NCI-H774 (cell line): ENCODE measurements at places on chromosomes 2 and 18.

DNA sequence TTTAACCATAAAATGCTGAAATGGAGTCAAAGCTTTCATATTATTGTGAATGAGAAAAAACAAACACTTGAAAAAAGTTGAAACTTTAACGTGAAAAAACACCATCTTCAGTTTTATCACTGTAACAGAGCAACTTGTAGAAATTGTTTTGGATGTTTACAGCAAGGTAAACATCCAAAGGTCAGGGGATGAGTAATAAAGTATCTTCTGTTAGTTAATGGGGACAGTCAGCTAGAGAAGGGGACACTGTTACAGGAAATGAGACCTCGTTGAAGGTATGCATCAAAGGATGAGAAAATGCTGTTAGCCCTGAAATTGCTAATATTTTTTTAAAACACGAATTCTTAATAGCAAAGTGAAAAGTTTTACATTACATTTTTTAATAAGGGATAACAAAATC lies 2.9 kb downstream of the RHBDD1 start:
- no peak for DNase-seq

DNA sequence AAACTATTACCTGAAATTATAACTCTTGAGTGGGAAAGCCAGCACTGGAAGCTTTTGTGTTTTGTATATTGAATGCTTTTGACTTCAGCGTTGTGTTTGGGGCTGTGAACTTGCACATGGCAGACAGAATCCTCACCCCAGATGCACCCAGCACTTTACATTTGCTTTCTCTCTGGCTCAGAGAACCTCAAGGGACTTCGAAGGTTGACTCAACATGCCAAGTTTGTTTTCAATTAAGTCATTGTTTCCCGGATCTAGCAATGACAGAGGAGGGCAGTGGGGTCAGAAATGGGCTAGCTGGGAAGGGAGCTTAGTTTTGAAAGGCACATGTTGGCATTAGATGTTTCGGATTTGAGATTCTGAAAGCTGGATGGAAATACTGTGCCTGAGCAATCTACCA lies 22.4 kb downstream of the TET3 start:
- DNase-seq: no peak

GRCh38 chr2:119049968-119050704 lies 108.1 kb downstream of the MARCO start:
- DNase-seq: no peak

- no peak for DNase-seq
Observed at GRCh38 chr2:238891457-238892203, 43.7 kb downstream of the TWIST2 start.

DNA sequence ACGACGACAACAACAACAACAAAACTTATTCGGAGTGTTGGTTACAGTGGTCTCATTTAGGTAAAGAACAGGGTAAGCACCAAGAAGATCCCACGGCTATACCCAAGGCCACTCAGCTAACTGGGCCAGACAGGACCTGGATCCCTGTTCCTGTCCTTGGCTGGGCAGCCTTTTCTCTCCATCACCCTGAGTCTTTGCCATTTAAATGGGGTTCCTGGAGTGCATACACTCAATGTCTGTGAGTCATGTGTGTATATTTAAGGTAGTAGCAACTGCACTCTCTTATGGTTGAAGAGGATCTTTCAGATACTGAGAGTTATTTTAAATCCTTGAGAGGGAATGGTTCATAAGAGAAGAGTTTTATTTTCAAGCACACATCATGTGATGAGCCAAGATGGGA lies 35.3 kb downstream of the ADCYAP1 start:
- DNase-seq: no peak

DNA sequence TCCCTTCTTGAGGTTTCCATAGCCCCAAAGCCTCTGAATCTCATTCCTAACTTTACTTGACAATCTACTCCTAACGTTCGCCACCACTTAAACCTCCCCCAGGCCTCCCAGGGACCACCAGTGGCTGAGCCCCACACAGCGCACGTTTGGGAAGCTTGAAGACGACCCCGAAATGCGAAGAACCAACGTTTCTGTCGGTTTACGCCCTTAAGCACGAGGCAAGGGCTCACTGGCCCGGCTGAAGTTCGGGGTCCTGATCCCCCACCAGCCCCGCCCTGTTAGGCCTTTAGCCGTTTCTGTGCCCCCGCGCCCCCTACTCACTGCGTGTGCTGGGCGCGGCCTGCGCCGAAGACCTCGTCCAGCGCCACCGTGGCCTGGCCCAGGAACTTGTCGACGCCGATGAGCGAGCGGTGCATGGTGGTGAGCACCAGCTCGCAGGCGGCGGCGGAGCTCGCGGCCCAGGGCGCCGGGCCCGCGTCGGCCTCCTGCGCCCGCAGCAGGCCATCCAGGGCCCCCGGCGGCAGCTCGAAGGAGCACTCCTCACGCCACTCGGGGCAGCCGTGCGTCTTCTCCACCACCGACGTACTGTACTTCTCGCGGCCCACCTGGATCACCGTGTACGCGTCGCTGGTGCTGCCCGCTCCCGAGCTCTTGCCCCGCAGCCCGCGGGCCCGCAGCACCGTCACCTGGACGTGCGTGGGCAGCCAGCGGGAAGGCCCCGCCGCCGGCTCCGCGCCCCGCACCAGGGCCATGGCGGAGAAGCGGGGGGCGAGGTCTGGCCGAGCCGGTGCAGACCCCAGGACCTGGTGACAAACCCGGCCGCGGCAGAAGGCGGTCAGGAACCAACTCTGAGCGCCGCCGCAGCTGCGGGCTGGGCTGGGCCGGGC lies 479 bp downstream of the RAB11FIP5 start:
- DNase-seq: peak; percentile 19

DNA sequence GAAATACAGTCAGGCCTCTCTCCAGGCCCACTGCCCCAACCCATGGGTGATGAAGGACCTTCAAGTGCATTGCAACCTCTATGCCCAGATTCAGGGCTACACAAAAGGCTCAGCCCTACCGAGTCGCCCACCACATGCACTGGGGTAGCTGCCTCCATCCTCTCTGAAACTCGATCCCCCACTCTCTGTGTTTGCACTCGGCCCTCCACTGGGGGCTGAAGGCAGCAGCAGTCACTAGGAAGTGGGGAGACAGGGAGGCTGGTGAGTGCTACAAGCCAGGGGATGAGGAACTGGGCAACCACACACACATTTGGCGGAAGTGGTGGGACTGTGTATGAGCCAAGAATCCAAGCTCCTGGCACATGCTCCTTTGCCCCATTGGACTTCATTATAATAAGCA lies 94.6 kb downstream of the CERS6 start:
- no peak for DNase-seq

DNA sequence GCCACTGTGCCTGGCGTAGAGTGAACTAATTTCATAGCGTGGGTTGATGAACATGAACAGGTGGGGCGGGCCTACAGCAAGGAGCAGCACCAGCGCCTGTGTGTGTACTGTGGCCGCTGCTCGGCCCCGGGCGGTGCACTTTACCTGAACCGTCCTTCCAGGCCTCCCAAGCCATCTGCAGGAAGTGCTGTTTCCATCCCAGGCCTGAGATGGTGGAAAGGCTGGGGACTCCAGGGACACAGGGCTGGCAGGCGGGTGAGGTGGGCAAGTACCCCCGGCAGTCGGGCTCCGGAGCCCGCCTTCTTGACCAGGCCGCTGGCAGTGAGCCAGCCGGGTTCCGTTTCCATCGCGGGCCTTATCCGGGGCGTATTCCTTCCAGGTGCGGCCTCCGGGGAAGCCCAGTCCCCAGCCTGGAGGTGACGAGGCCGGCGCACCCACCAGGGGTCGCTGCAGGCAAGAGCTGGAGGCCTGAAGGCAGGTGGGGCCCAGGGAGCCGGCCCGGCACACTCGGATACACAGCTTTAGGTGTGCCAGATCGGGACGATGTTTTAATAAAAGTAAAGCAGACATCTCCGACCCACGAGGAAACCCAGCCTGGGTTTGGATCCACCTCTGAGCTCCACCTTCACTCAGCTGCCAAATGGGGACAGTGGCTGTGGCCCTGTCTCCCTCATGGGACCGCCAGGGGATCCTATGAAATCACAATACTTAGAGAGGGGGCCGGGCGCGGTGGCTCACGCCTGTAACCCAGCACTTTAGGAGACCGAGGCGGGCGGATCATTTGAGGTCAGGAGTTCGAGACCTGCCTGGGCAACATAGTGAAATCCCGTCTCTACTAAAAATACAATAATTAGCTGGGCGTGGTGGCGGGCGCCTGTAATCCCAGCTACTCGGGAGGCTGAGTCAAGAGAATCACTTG lies 22.7 kb upstream of the PDIA6 start:
- DNase-seq: peak; percentile 83

DNA sequence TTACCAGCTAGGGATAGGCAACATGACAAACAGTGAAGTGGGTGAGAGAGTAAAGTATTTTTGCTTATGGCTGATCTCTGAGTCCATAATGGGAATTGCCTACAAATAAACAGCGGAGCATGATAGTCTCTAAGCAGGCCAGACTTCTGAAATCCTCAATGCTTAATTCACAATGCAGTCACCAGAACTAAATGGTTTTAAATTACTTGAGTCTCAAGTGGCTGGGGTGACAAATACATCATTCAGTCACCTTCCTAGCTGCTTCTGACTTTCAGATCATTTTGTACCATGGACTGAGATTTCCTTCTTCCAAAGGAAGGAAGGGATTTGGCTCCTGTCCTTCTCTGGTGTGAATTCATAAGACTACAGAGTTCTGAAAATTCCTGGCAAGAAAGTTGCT lies 82.8 kb upstream of the RMP24 start:
- no peak for DNase-seq

- DNase-seq: peak; percentile 27
Observed at GRCh38 chr2:169928463-169928864, 101.2 kb downstream of the UBR3 start.

GRCh38 chr2:81483254-81483653 lies 1178.7 kb upstream of the LRRTM1 start:
- DNase-seq: no peak

- no peak for DNase-seq
Observed at GRCh38 chr18:6616981-6617380, 112.5 kb upstream of the ARHGAP28 start.

DNA sequence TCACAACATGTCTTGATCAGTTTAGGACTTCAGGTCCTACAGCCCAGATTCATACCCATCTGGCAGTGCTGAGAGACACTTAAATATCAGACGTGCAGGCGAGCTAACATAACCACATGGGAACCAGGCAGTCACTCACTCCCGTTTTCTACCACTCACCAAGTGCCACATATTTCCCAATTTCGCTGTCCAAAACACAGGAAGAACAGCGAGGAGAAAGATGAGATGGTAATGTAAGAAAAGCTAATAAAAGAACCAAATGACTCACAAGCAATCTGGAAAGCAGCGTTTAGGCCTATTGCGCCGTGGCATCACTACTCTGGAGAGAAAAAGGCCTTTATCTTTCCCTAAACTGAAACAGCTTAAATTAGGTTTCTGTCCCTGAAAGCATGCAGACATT lies 647.8 kb upstream of the SLC39A10 start:
- DNase-seq: no peak

DNA sequence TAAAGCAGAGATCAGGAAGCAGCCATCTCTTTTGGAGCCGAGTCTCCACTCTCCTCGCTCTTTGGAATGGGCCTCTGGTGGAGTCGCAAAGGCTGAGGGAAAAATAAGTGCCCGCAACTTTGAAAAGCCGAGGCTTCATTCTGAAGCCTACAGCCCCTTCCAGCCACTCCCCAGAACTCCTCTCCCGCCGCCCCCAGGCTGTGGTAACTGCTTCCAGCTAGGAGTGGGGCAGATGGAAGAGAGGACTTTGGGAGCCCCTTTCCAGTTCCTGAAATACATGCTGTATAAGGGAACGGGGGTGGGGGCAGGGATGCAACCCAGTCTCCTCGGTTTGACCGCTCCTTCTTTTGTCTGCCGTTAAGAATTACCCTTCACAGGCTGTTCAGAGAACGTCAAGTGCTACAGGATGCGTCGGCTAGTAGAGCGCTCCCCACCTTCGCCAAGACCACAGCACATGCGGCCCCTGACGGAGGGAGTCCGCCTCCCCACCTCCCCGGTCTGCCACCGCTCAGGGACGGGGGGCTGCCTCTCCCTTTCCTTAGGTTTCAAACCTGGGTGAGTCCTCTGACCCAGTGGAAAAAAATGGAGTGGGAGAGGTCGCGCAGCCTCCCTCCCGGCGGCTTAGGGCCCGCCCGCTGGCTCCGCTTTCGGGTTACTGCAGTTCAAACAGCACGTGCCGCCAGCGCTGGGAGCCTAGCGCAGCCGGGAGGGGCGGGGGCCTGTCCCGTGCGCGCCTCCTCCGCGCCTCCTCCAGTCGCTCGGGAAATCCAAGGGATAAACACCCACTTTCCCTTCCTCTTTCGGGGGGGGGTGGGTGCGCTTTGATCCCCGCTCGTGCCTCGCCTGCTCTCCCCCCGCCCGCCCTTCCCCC lies 4.9 kb downstream of the CYP26B1 start:
- DNase-seq: no peak

DNA sequence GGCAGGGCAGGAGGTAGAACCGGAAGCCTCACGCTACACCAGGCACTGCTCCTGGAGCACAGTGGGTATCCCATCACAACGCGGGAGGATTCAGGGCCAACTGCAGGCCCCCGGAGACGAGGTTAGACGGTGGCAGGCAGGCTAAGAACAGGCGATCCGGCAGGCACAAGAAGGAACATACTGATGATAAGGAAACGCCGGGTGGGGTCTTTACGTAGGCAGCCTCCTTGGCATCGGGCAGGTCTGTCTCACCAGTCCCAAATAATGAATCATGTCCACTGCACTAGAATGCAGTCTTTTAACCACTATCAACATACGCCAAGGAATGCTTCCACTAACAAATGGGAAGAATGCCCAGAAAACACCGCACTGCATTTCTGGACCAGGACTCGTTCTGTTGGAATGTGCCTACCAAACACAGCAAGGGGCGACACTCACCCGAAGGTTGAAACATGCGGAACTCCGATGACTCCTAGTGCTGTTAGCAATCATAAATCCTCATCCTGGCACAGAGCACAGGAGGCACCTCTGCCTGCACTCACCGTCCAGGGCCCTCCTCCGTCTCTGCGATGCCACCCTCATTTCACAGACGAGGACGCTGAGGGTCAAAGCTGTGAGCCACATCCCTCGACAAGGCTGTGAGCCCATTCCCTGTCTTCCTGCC lies 35.2 kb downstream of the ZNF516 start:
- DNase-seq: no peak

DNA sequence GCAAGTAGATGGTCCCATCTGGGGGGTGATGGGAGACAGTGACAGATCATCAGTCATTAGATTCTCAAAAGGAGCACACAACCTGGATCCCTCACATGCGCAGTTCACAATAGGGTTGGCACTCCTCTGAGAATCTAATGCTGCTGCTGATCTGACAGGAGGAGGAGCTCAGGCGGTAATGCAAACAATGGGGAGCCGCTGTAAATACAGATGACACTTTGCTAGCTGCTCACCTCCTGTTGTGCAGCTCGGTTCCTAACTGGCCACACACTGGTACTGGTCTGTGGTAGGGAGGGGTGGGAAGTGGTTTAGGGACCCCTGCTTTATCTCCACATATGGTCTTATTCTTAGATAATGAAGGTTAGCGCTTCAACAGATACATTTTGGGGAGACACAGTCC lies 506.6 kb downstream of the PLCL1 start:
- DNase-seq: no peak

DNA sequence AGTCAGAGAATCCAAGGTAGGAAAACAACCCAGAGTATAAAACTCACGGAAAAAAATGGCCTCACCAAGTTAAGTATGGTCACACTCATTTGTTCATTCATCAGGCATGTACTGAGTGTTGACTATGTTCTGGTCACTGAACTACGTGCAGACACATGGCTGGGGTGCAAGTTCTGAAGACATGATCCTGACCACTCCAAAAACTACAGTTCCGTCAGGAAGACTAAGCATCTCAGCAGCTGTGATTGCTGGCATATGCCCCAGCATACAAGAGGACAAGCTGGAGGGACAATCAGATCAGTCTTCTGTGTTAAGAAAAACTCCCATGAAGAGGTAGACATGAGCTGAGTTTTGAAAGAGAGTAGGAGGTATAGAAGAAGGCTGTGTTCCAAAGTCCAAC lies 72.8 kb downstream of the TCF4 start:
- no peak for DNase-seq

GRCh38 chr2:72204156-72204785 lies 56.6 kb upstream of the CYP26B1 start:
- DNase-seq: no peak
